Activated naive CD4-positive, alpha-beta T cell treated with anti-CD3 and anti-CD28 coated beads, Interleukin-2, amount 10 ng/mL, durations not matched to agents 7 days and 5 days (primary cell): ENCODE measurements at places on chromosomes 12 and 14.

- DNase-seq: no peak
Observed at GRCh38 chr12:46073321-46073720, 82.9 kb upstream of the SCAF11 start.

GRCh38 chr14:56341766-56342493 lies 223.7 kb downstream of the PELI2 start:
- DNase-seq: no peak

GRCh38 chr12:121860257-121860656 lies 1.6 kb upstream of the HPD start:
- DNase-seq: no peak

DNA sequence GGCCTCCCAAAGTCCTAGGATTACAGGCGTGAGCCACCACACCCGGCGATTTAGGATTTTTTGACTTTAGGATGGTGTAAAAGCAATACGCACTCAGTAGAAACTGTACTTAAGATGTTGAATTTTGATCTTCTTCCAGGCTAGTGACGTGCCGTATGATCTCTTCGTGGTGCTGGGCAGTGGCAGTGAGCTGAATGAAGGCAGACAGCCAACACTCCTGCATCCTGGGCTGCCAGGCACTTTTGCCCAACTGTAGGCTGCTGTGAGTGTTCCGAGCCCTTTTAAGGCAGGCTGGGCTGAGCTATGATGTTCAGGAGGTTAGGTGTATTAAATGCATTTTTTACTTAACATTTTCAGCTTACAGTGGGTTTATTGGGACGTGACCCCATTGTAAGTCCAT lies 21.3 kb downstream of the IL31 start:
- DNase-seq: no peak

GRCh38 chr14:94934276-94934810 lies 164.4 kb upstream of the GSC start:
- no peak for DNase-seq

DNA sequence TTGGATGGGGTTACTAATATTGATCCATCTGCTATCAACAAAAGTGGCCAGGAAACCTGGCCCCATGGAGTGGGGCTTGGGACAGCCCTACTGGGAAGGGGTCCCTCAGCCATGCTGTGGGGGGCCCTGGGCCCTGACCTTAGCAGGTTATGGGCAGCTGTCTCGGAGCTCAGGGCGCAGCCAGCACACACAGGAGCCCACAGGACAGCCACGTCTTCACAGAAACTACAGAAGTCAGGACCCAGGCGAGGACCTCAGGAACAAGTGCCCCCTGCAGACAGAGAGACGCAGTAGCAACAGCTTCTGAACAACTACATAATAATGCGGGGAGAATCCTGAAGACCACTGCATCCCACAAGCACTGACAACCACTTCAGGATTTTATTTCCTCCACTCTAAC lies 11.9 kb upstream of the FKBP11 start:
- DNase-seq: no peak

DNA sequence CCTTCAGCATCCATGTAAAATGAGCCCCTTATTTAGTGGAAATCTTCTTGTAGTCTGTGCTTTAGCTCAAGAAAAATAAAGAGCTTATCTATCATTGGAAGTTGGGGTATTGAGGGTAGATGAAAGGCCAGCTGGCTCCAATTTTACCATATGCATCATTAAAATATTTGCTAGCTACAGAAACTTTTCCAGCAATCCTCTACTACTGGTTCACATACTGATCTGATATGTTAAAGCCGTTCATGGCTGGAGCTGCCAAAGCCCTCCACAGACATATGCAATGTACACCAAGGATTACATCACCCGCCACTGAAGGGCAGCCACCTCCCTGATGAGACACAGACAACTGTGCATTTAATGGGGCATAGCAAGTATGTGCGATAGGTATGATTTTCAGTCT lies 1205.3 kb downstream of the GALC start:
- DNase-seq: no peak

- DNase-seq: no peak
Observed at GRCh38 chr12:88644946-88645702, 64.9 kb upstream of the KITLG start.

DNA sequence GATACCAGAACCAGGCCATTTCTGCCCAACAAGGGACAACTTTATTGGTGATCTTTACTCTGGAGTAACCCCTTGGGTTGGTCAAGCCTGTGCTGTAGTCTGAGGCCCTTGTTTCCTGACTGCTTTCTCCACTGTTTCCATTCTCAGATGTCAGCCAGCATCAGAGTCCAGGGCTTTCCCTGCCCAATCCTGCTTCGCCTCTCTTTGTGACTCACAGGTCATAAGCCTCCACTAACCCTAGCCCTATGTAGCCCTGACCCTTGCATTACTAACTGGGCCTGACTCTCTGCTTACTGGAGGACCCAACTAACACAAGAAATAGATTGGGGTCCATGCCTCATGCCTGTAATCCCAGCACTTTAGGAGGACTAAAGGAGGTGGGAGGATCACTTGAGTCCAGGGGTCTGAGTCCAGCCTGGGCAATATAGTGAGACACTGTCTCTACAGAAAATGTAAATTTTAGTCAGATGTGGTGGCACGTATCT lies 8.6 kb upstream of the SNRNP35 start:
- DNase-seq: no peak

DNA sequence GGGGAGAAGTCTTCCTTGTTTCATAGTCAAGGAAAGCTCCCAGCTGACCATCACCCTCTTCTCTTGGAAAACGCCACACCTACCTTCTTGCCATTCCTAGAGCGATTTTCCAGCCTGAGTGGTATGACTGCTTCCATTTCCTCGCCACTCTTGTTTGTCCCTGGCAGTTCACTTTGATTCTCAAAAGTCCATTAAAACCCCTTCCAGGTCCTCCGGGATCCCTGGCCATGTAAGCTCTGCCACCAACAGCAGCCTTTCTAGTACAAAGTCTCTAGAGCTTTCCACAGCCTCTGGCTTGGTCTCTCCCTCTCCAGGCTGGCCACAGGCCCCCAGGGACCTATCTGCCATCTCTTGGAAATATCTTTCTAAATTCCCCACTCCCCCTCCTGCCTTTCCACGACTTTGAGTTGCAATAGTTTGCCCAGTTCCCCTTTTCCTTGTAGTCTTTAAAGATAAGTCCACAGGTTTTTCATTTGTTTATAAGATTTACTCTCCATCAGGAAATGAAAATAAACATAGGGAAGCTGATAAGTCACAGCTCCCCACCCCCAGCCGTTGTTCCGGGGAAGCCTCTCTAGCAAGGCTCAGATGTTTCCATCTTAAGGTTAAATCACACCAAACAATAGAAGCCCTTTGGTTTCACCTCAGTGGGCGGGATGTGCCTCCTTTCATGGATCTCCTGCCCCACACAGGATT lies 42.9 kb upstream of the SINHCAF start:
- DNase-seq: no peak

GRCh38 chr12:120116441-120116791 lies at the start of gene RAB35:
Gene RAB35 (minus strand): TSS chr12:120116753. CDS start chr12:120116650, 103 bp downstream.
- no peak for DNase-seq

GRCh38 chr12:12934556-12934955 lies 17.4 kb downstream of the GPRC5D start:
- DNase-seq: no peak

GRCh38 chr12:70535896-70536374 lies 101.3 kb downstream of the PTPRB start:
- no peak for DNase-seq

- DNase-seq: no peak
Observed at GRCh38 chr14:57999471-57999870, 133.6 kb upstream of the SLC35F4 start.

DNA sequence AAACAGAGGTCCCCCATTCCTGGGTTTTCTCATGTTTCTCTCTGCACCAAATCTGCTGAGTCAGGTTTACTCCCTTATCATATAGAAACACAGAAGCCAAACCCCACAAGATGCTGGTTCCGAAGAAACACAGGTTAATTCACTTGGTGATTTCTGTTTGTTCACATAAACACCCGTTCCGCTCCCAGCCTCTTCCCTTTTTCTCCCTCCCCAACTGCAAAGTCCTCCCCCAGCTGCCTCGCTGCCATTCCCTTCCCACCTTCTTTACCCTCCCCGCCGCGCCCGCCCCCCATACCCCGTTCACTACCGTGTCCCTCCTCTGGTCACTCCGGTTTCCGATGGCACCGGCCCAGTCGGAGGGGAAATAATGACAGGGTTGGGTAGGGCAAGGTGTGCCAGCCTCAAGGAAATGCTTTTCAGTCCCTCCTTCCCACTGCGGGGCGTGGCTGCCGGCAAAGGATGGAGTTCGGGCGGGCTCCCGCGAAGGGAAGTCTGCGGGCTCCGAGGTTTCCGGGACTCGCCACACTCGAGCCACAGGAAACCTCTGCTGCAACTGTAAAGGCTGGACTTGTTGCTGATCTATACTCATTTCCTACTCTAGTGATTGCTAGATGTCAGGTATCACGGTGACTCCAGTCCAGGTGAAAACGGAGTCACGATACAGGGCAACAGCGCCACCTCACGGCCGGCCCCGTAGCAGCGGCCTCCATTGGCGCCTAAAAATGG lies at the start of gene STYK1:
Gene STYK1, minus strand, starts transcription at position 394 of the 726 bp plus-strand sequence. CDS start 39,434 bp downstream, outside the sequence.
- peak; percentile 73 for DNase-seq

DNA sequence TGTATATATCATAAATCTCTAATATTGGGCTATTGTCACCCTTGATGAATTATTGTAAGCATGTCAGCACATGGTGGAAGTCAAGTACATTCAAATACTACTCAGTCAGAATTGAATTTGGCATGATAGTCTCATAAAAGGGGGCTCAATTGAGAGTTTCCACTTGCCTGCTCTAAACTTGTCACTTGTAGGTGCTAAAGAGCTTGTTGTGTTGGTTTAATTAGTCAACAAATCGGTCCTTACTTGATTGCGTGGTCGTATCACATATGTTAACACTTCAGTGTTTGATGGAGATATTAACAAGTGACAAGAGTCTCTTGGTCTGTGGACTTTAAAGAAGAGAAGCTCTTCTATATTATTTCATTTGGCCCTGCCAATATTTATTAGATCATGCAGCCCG lies 81.1 kb downstream of the NKX2-1 start:
- DNase-seq: no peak

- peak; percentile 59 for DNase-seq
Observed at GRCh38 chr14:99479906-99480869, at the start of gene SETD3. Gene SETD3 (minus strand): TSS chr14:99480859. CDS start chr14:99465805, 15,054 bp downstream.
